Chondrocyte (in vitro differentiated cells): ENCODE measurements at places on chromosomes 5 and 9.

- peak; percentile 100 for DNase-seq
Measured at GRCh38 chr9:63817622-63818518, 1467.1 kb downstream of the FOXD4L5 start.

- no peak for DNase-seq
Measured at GRCh38 chr5:87361031-87361445, 51.7 kb downstream of the CCNH start.

- no peak for DNase-seq
Measured at GRCh38 chr5:96597438-96598020, 64.6 kb upstream of the CAST start.

- DNase-seq = no peak
Measured at GRCh38 chr9:75092766-75093165, 4.5 kb downstream of the OSTF1 start.

GRCh38 chr5:156591631-156592030, 258.5 kb upstream of the PPP1R2B start:
- DNase-seq = no peak

DNA sequence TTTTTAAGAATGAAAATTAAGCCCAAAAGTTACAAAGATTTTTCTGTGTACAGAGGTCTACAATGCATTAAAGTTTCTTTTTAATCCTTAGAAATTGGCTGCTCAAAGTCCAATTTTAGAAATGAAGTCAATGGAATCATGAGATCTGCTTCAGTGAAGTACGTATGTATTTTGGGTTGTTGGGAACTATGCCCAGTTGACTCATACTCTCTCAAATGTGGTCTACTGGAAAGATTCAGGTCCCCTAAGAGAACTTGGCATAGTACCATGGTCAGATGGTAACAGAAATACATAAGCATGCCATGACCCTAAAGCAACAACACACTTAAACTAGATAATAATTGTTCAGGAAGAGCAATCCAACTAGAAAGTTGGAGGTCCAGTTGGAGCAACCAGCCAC, 23.0 kb downstream of the FBLL1 start:
- no peak for DNase-seq

- no peak for DNase-seq
Measured at GRCh38 chr9:99385215-99385614, 163.1 kb downstream of the SEC61B start.

- no peak for DNase-seq
Measured at GRCh38 chr5:143516249-143516648, 112.8 kb upstream of the NR3C1 start.

- no peak for DNase-seq
Measured at GRCh38 chr9:17082343-17083064, 52.3 kb upstream of the CNTLN start.

DNA sequence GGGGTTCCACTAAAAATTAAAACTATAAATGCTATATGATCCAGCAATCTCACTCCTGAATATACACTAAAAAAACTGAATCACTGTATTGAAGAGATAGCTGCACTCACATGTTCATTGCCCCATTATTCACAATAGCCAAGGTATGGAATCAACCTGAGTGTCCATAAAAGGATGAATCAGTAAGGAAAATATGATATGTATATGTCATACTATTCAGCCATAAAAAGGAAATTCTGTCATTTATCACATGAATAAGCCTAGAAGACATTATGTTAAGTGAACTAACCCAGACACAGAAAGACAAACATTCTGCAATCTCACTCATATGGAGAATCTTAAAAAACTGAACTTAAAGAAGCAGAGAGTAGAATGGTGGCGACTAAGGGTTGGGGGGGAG, 1376.2 kb upstream of the CDH9 start:
- no peak for DNase-seq

GRCh38 chr9:11352612-11353011, 739.8 kb upstream of the PTPRD start:
- no peak for DNase-seq

GRCh38 chr5:124451721-124452383, 294.6 kb downstream of the ZNF608 start:
- DNase-seq = no peak

GRCh38 chr9:136855461-136856078, 3.4 kb downstream of the MAMDC4 start:
- DNase-seq = no peak

GRCh38 chr5:11853796-11854195, 50.5 kb downstream of the CTNND2 start:
- DNase-seq = no peak

GRCh38 chr9:131480258-131480657, 22.5 kb upstream of the POMT1 start:
- DNase-seq = no peak

DNA sequence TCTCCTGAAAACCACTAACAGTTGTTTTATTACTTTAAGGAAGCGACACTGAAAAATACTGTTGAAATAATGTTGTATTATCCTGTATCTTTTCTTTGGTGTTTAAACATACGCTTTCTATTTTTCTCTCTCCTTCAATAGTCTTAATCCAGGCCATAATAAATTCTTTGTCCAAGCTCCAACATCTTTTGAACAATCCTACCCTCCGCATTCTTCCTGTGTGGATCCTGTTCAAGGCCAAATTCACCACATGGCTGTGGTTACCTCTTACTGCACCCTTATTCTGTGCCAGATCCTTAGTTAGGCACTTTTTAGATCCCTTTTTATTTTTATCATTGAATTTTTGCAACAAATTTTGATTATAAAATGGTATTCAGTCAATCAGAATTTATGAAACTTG, 1691.5 kb downstream of the MAT2B start:
- DNase-seq = no peak

DNA sequence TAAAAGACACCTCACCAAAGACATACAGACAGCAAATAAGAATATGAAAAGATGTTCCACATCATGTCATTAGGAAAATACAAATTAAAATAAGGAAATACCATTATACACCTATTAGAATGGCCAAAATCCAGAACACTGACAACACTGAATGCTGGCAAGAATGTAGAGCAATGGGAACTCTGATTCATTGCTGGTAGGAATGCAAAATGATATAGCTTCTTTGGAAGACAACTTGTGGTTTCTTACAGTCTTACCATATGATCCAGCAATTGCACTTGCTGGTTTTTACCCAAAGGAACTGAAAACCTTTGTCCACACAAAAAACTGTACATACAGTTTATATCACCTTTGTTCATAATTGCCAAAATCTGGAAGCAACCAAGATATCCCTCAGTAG, 6.5 kb downstream of the TMEM161B start:
- no peak for DNase-seq

DNA sequence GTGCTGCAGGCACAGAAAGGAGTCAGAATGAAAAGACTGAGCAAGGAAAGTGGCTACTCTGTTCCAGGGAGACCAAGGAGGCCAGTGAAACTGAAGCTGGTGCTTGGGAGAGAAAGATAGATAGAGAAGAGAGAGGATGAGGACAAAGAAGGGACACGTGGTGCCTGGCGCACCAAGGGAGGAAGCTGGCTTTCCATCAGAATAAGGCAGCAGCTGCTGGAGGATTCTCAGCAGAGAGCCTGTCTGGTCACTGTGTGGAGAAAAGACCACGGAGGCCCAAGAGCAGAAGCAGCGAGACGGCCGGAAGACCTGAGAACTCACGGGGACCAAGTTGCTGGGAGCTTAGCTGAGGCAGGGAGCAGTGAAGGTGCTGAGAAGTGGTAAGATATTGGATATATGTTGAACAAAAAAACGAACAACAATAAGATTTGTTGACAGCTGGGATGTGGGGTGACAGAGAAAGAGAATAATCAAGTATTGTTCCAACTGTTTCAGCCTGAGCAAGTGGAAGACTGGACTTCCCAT, 116.1 kb downstream of the SEMA5A start:
- no peak for DNase-seq

DNA sequence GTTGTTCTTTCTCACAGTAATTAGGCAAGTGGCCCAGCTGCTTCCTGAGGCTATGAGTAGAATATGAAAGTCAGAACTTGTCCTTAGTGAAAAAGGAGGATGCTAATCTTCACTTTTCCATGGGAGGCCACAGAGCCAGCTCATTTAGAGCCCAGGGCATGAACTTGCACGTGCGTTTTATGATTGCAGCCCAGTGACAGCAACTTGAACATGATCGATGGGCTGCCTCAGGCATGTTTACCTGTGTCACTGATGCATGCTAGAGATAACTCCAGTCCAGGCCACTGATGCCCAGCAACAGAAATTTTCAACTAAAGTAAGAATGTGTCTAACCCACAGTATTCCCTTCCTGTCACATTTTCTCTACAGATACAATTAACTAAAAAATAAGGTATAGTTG, 179.3 kb downstream of the CTNND2 start:
- DNase-seq = no peak

GRCh38 chr5:40521108-40521785, 158.5 kb upstream of the PTGER4 start:
- no peak for DNase-seq

DNA sequence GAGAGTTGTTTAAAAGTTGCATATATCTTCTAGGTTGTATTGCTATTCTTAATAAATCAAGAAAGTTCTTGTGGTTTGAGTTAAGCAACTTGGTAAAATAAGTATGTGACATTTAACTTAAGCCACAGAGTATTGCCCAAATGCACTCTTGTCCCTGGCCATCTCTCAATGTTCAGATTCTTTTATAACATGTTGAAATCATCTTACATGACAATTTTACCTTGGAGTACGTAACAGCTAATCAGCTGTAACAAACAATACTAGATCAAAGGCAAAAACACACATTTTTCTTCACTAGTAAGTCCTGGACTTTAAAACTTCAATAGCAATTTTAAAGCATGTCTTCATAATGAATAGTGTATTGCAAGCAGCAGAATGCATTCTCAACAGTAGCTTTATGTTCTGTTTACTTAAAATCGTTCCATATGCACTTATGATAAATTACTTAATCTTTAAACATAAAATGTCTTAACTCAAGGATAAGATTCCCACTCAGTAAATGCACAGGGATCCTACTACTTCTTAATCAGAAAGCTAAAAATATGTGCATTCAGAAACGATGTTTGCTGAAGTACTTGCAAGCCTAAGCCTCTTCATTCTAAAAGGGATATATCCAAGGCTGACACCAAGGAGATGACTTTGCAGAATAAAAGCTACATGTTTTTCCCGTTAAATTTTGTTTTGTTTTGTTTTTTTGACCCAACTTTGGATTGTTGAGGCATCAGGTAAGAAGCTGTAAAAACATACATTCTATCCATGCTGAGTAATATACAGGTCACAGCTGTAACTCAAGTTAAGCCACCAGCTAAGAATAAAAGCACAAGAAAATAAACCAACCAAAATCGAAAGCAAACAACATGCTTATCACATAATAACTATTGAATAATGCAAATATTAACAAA, 86.1 kb upstream of the NFIB start:
- DNase-seq = no peak

DNA sequence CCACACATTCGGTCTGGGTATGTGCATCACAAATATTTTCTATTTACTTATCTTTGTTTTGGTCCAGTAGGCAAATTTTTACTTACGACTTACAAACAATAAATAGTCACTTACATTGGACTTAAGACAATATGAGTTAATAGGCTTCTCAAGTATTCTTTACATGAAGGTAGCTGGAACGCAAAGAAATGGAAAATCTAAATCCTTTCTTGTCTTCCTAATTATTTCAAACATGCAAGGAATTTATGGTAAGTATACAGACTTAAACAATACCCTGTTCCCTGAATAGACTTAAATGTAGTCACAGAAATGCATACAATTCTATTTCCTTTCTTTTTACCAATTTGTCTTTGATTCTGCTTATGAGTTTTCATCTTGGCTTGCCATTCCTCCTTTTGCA, 262.6 kb upstream of the EFNA5 start:
- DNase-seq = no peak

DNA sequence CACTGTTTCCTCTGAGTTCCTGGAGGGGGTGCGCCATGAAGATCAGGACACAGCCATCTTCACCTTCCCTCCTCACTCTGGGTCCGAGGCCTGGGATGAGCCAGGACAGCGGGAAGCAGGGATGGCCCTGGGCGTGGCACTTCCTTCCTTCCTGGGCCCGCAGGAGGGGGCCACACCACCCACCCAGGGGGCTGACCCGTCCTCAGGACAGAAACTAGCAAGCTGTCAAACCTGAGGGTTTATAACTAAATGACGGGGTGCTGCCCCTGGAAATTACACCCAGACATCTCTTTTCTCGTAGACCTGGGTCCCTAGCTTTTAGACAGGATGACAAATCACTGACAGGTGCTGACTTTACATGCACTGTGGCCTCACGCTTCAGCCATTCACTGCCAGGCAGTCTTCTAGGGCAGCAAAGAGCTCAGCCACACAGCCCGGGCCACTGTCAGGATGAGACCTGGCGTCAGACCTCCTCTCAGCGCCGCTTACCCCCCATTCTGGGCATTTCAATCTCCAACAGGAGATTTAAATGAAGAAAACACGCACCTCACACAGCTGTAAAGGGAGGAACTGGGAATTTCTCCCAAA, 8.1 kb downstream of the FCN2 start:
- DNase-seq = no peak

DNA sequence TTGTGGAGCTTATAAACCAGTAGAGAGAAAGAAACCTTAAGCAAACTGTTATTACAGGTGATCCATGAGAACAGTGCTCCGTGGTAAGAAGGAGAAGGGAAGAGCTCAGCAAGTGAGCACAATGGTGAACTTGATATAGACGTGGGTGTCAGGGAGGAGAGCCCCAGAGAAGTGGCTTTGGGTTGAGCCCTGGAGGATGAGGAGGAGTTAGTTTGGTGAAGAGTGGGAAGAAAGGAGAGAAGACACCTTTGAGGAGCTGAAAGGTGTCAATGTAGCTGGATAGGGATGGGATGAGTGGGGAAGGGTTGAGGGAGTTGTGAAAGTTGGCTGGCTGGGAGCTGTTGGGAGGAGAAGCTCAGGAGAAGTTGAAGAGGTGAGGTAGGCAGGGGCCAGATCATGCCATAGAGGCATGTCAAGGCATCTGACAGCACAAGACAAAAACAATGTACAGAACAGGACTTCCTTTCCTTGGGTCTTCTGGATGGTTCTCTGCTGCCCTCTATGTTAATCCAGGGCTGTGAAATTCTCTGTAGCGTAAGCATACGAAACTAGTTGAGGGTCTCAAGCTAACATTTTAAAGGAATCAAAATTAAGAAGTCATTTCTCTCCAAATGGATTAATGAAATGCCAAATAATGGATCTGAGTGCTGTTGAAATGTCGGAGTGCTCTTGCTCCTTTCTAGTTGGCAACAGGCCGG, 501.9 kb downstream of the KDM4C start:
- DNase-seq = no peak

DNA sequence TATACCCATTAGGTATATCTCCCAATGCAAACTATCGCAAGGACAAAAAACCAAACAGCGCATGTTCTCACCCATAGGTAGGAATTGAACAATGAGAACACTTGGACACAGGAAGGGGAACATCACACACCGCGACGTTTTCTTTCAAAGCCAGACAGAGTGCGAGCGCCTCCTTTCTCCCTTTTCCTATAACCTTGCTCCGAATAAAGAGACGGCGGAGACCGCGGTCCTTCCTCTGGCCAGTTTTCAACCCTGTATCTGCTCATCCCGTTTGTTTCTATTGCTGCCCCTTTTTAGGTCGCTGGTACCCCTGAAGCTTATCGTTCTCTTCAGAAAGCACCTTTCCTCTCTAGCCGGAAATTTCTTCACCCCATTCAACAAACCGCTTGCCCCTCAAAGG, 1.3 kb downstream of the LVRN start:
- no peak for DNase-seq

- DNase-seq = no peak
Measured at GRCh38 chr9:77163884-77164283, 13.4 kb upstream of the VPS13A start.

GRCh38 chr5:168364750-168365550, 73.5 kb downstream of the WWC1 start:
- no peak for DNase-seq

GRCh38 chr5:78701795-78702410, 53.3 kb upstream of the LHFPL2 start:
- DNase-seq = no peak
